GM10248 (cell line): ENCODE measurements at places on chromosomes 6 and 20.

DNA sequence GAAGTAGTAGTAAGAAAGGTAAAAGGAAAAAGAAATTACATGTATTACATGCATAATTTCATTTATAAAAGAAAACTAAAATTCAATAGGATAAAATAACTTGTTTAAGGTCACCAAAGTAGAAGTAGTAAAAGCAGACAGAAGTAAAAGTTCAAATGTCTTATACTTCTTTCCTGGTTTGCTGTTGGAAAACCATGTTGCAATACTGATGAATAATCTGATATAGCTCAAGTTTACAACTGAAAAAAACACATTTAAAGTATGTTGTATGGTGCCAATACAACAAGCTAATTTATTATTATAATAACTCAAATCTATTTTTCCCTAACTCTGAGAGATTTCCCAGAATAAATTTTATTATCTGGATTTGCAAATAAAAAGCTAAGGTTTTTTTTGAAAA lies 78.3 kb downstream of the PHIP start:
- DNase-seq, result no peak

GRCh38 chr20:56552911-56553629 lies 20.0 kb downstream of the FAM209B start:
- DNase-seq, result no peak

- DNase-seq, result no peak
These were observed 406.3 kb downstream of the TAF4 start for GRCh38 chr20:61659246-61659993.

DNA sequence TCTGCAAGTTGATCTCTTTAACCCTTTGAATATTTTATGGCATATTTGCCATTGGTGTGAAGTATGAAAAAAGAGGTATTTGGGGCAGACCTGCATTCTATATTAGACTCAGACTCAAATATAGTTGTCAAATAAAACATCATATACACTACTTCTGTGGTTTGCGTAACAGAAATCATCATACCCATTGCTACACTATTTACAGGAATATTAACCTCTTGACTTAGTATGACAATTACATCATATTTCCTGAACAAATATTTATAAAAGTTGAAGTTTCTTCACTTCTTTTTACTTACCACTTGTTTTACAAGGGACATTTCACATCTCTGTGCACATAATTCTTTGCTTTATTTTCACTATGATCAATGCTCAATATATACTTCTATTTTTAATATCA lies 206.0 kb downstream of the HAO1 start:
- DNase-seq, result no peak

GRCh38 chr6:53302678-53303360 lies 45.9 kb downstream of the ELOVL5 start:
- no peak for DNase-seq

DNA sequence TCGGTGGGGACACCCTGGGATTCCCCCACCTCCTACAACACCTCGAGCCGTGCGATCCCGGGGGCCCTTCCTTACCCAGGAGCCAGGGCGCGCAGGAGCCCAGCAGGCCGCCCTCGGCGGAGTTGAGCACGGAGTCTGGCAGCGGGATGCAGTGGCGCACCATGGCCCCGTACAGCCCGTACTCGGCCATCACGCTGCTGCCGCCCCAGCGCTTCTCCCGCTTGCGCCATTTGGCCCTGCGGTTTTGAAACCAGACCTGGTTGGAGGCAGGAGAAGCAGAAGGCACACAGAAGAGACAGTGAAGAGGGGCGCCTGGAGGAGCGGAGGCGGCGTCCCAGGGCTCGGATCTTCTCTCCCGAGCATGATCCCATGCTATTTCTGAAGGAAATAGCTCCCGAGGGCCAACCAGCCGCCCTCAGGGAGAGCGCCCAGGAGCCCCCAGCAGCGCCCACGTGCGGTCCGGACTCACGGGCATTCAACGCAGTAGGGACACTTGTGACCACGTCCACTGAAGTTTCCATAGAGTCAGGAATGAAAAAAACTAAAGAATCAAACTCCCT lies 4.3 kb downstream of the VSX1 start:
- no peak for DNase-seq

DNA sequence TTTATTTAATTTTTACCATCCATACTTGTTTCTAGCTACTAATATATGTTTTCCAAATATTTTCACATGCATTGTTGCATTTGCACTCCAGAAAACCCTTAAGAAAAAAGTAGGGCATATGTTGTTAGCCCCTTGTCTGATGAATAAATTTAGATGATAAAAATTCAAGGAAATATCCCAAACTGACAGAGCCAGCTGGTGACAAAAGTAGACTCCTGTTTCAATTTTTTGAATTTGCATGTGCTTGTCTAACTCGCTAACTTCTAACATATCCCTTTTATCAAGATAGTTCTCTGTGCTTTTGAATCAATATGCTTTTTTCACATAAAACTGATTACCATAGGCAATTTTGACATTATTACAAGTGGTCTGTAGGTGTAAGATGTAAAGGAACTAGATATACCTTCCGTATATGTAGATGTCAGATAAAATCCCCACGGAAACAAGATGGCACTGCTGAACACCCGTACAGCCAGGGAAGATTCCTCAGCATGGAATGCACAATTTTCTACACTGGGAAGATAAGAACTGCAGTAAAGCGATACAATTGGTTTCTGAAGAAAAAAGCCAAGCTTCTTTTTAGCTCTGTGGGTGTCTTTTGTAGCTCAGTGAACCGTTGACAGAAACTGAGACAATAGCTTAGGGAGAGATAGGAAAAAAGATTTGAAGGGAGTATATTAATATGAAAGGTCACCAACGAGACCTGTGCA lies 437.6 kb upstream of the RNF217 start:
- DNase-seq, result no peak

DNA sequence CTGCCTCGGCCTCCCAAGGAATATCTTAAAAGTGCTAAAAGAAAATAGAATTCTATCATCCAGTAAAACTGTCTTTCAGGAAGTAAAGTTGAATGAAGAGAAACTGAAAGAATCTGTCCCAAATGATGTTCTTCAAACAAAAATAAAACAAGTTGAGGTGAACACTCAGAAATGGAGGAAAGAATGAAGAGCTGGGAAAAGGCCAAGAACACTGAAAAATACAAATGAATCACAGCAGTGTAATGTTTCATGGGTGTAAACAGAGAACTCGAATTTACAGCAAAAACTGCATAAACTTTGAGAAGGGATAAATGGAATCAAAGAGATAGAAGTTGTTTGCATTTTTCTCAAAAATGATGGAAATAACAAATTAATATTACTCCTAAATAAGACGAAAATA lies 317.3 kb downstream of the TAF4 start:
- DNase-seq, result no peak

DNA sequence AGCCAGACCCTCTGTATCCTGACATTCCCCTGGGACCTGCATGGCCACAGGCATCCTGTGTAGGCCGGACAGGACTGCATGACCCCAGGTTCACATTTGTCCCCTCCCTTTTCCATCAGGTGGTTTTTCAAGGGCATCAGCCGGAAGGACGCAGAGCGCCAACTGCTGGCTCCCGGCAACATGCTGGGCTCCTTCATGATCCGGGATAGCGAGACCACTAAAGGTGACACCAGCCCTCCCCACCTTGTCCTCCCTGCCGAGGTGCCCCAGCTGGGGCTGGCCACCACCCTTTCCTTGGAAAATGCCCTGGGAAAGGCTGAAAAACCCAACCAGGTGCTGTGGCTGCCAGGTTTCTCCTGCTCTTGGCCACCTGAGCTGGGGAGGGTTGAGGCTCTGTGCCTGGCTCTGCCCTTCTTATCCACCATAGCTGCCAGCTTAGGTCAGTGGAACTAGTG lies 27.6 kb downstream of the HCK start:
- DNase-seq, result no peak

DNA sequence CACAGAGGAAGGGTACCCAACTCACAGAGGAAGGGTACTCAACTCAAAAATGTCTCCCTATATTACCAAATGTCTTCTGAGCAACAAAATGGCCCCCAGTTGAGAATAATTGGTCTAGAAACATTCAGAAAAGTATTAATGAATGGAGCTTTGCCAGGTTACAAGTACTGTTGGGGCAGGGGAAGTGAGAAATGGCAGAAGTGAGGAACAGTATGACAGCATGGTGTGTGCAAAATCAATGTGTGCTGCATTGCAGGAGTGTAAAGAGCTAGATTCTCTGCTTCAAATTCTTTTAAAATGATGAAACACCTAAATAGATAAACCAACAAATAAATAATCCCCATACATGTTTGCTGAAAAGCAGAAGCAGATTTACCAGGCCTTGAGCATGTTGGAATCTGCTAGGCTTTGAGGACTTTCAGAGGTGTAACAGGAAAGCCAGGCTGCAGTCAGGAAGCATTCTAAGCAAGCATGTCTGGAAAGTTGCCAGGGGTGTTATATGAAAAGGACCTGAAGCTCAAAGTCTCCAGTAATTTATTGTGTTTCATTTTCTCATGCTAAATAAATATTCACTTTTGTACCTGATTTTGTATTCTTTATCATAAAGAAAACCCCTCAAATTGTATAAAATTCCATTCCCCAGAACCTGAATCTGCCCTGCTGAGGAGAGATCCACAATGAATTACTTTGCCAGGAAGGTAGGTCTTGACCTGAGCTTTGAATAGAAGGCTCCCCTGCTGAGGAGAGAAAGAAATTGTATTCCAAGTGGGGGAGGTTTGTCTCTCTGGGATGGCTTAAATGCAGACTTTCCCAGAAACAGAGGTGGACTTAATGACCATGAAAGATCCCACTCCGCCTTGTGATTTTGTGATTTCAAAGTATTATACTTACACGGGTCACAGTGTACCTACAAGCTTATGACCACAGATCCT lies 265.0 kb upstream of the MARCKS start:
- DNase-seq, result no peak

DNA sequence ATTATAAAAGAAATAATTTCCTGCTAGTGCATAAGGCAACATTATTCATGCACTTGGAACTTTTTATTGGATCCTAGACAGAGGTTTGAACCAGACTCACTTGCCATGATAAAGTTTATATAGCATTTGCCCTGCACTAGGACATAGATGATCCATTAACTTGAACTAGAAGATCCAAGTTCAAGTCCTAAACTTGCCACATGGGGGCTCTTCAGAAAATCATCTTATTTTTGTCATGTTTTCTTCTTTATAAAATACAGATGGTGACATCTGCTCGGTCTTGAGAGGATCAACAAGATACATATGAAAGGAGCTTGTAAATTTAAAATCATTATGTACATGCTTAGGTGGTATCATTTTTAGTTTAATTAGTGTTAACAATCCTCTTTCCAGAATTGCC lies 94.5 kb downstream of the SIM1 start:
- no peak for DNase-seq

GRCh38 chr6:159760602-159761057 lies 1.2 kb upstream of the ACAT2 start:
- no peak for DNase-seq

DNA sequence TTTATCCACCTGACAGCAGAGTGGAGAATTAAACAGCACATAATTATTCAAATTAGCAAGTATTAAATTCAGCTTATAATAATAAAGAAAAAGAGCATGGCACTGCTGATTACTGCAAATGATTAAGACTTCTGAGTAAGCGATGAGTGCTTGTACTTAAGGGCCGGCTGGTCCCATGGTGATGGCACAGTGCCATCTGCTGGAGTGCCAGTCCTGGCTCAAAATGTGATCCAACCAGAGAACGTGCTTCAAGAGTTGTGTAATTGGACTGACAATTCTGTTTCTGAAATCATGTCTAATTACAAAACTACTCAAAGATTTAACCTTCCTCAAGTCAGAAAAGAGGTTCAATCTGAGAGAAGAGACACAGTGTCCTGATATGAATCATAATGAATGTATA lies 181.6 kb upstream of the RGS17 start:
- DNase-seq, result peak; percentile 14

GRCh38 chr6:152236370-152237097 lies 400.6 kb downstream of the SYNE1 start:
- no peak for DNase-seq

DNA sequence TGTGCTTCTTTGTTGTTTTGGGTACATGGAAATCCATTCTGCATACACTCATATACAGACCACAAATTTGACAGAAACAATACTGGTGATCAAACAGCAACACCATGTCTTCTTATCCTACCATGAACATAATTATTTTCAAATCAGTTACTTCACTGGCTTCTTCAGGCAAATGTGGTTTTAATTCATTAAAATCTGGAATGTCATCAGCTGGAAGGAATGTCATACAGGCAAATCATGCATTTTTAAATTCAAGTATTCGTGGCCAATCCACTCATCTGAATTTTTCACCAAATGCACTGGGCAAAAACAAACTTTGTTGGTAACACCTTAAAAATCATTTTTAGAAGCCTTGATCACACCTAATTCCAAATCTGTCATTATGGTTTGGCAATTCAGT lies 59.3 kb downstream of the KIF6 start:
- no peak for DNase-seq

DNA sequence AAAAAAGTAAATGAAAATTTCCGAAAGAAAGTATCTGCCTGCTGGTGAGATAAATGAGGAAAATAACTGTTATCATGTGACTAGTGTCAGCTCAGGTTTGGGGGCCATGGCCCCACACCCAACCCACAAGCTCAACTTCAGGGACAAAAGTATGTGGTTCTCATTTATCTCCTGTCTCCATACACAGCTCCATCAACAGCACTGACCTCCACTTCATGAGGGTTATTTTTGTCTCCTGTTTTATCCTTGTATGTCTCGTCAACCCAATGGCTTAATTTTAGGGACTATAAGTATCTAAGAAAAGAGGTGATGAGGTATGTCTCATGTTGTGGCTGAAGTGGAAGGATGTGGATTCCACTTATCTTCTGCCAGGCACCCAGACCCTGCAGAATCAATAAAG lies 271.6 kb upstream of the RIN2 start:
- DNase-seq, result no peak

- no peak for DNase-seq
These were observed 66.8 kb upstream of the MYL9 start for GRCh38 chr20:36474563-36474962.

DNA sequence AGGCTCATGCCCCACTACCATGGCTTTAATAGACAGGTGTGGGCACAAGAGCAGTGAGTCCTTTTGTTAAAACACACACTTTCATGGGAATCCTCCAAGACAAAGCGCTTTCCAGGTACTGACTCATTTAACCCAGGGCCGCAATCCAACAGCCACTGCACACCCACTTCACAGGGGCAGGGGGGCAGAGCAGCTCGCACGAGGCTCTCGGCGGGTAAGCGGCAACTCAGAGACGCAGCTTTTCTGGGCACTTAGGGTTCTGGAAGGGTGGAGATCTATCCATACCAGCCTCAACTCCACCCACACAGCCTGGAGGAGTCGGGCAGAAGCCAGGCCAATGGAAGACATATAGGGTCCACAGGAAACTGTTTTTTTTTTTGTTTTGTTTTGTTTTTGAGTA lies 28.6 kb downstream of the PSMG4 start:
- DNase-seq, result no peak
